ENCODE measurements at places on chromosomes 7 and 10. TPM values are rescaled to one million over a fixed set of nuclear protein-coding genes. Genes with fewer than 3 reads are reported as not detected.
A peak's percentile ranks its signal among the peaks of the same experiment; 100 is the strongest.

GRCh38 chr7:110484356-110484755 lies 606.6 kb upstream of the LRRN3 start:
- no peak for DNase-seq

DNA sequence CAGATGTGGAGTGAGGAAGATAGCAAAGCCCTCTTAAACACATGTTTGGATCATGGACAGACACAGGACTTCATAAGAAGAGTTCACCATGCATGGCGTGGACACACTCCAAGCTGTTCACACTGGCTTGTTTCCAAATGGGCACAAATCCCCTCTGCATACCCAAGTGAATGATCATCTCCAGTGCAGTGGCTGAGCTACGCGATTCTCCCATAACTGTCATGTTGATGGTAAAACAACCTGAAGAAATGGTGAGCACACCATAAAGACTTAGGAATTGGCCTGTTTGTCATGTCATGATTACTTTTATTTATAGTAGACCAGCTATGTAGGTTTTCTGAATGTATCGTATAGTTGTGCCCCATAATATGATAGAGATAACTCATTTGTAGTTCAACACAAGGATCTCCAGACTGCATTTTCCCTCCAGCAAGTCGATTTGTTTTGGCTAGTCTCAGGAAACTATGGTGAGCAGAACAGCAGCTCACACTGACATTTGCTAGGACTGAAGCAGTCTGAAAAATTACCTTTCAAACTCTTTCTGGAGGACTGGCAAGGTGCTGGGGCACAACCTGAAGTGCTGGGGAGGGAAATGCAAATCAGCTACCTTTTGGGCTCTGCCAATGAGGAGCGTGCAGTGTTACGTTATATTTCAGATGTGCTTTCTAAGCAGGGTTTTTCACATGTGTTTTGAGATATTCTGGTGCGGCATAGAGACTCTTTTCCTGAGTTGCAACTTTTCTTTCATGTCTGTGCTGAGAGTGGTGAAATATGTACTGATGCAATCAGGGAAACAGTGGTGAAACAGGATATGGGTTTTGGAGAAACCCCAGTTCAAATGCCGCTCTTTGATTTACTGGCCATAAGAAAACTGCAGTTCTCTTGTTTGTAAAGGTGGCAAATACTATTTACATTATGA lies 629.6 kb upstream of the DPP6 start:
- no peak for DNase-seq

DNA sequence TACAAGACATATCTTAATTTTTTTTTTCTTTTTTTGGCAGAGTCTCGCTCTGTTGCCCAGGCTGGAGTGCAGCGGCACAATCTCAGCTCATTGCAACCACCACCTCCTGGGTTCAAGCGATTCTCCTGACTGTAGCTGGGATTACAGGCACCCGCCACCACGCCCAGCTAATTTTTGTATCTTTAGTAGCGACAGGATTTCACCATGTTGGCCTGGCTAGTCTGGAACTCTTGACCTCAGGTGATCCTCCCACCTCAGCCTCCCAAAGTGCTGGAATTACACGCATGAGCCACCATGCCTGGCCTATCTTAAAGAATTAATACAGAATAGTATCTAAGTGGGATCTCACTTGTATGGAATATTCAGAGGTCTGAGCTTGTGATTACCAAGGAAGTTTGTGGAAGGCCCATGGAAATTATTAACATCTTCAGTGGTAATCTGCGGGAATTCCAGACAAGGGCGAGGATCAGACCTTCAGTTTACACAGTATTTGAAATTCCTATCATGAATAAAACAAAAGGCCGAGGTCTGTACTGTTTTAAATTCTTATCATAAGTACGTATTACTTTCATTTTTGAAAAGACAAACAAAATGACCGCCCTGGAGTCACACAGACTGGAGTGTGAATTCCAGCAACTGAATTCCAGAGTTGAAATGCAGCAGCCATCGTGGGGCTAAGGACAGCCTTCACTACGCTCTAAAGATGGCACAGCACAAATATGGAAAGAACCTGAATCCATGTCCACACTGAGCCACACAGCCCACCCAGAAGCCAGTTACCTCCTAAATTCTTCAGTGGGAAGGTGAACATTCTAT lies 16.7 kb downstream of the GPRIN2 start:
- peak; percentile 96 for DNase-seq

Gene HOXA10
- total RNA-seq: 43.1 TPM

- DNase-seq: no peak
Measured at GRCh38 chr10:117492504-117492903, 50.0 kb upstream of the EMX2 start.

DNA sequence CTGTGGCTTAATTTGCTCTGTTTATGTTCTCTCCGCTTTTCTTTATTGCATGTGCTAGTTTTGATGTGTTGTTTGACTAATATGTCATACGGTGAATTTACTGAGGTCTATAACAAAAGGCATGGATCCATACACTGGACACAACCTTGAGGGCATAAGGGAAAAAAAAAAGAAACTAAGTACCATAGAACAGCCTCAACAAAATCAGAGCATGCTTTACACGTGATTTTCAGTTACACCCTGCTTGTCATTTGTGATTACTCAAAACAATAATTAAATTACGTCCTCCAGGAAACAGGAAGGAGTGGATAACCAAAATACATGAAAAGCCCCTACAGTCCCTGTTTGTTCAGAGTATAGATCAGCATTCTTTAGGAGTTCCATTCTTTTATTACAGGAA lies 150.5 kb downstream of the CRPPA start:
- DNase-seq: no peak

Gene PDE6C
- not detected for total RNA-seq

Gene KMT2E
- total RNA-seq: 108 TPM

- no peak for DNase-seq
Measured at GRCh38 chr7:33639552-33640197, 265.7 kb upstream of the BMPER start.

Gene FGF8
- not detected for total RNA-seq

DNA sequence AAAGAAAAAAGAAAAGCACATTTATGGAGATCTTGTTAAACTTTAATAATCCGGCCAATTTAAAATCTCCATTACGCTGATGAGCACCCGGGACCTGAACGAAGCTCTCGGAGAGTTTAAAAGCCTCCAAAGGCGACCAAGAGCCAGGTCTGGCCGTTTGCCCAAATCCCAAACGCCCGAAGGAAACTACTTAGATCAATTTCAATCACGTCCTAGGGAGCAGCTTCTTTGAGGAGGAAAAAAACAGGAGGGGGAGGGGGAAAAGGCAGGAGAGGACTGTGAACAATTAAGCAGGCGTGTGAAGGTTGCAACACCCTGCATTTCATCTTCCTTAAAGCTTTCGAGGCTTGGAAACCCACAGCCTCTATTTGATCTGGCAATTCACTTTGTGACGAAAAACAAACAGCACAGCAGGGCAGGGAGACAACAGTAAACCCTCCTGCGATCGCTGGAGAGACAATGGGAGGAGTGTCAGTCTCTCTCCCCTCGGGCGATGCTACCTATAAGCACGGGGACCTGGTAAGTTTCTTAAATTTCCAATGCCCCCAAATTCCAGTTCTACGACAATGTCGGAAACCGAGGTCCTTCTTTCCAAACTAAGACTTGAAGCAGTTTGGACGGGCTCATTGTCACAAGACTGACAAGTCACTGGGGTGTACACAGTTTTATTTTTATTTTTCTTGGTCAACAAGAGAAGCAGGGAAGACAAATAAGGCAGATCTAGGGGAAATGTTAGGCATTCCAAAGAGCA lies 1.2 kb downstream of the KLF6 start:
- DNase-seq: peak; percentile 58

Gene PHTF2
- total RNA-seq: 31.5 TPM
